Activated CD8-positive, alpha-beta memory T cell treated with anti-CD3 and anti-CD28 coated beads, Interleukin-2, amount 10 ng/mL, durations not matched to agents 7 days and 5 days (primary cell): ENCODE measurements at places on chromosomes 1 and 21. TPM values are rescaled to one million over a fixed set of nuclear protein-coding genes. Genes with fewer than 3 reads are reported as not detected.

- H3K36me3 ChIP-seq = no peaks in the 10 kb centered on the region
- H3K4me3 ChIP-seq = no peak overlapping the region
- H3K27me3 ChIP-seq = peaks cover 21% of the 10 kb centered on the region
Observed at GRCh38 chr1:203480525-203481084, 5.0 kb downstream of the PRELP start.

DNA sequence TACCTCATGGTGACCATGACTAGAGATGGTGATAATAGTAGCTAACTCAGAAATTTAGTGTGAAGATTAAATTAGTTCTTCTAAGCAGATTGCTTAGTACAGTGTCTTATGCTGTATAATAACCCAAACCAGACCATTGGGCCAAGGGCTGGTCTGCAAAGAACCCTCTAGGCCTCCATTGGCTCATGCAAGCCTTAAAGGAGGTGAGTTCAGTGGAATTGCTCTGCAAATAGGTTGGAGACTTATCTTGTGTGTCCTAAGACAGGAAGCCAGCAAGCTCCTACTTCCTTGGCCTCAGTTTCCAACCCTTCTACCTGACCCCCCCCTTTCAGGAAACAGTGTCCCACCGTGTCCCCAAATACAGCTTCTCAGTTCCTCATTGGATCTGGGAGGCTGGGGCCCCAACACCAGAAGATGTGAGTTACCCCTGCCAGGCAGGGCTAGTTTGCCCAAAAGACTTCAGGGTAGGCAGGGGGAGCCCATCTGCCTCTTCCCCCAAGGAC lies 1.9 kb upstream of the MEF2D start:
- H3K27me3 ChIP-seq = no peaks in the 10 kb centered on the region
- H3K36me3 ChIP-seq = peaks cover 8% of the 10 kb centered on the region
- peaks cover 68% of the 10 kb centered on the region for H3K4me1 ChIP-seq
- H3K4me3 ChIP-seq = peak overlapping the region; percentile 70
- peak overlapping the region; percentile 97 for H3K27ac ChIP-seq

GRCh38 chr1:84781946-84782771 lies 91.9 kb upstream of the SSX2IP start:
- H3K36me3 ChIP-seq = no peaks in the 10 kb centered on the region
- H3K27me3 ChIP-seq = peaks cover 8% of the 10 kb centered on the region
- peak overlapping the region; percentile 51 for H3K4me3 ChIP-seq
- peak; percentile 85 for DNase-seq
- peak overlapping the region; percentile 34 for H3K27ac ChIP-seq

DNA sequence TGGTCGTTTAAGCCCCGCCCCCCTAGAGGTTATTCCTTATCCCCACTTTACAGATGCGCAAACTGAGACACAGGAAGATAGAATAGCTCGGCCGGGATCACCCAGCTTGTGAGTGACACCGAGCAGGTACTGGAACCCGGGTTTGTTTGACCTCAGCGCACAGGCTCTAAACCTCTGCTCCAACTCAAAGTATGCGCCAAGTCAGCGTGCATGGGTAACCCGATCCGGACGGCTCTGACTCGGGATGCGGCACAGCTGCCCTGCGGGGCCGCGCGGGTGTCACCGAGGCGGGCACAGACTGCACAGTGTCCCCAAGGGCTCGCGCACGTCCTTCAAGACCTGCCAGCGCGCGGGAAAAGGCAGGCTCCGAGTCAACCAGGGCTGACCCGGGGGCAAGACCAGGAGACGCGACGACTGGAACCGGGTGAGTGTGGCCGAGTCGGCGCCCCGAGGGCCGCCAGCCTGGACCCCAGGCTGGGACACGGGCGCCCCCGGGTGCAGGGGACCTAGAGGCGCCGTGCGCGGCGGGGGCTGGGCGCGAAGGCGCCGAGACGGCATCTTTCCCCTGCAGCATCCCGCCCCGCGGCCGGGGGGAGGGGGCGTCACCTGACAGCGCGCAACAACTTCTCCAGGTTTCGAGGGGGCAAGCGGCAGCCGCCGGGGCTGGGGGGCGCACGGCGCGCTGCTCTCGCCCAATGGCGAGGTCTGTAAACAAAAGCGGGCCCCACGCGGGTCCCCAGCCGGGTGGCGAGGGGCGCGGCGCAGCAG lies 101.9 kb upstream of the SOD1 start:
- peaks cover 64% of the 10 kb centered on the region for H3K27me3 ChIP-seq
- H3K4me1 ChIP-seq = peaks cover 42% of the 10 kb centered on the region
- DNase-seq = peak; percentile 42
- no peaks in the 10 kb centered on the region for H3K36me3 ChIP-seq

The GPA33 gene
- 0.64 TPM for total RNA-seq

- peak overlapping the region; percentile 40 for H3K27ac ChIP-seq
- H3K4me3 ChIP-seq = peak overlapping the region; percentile 76
- no peak for DNase-seq
Observed at GRCh38 chr1:32241001-32241763, 5.8 kb upstream of the FAM167B start.

DNA sequence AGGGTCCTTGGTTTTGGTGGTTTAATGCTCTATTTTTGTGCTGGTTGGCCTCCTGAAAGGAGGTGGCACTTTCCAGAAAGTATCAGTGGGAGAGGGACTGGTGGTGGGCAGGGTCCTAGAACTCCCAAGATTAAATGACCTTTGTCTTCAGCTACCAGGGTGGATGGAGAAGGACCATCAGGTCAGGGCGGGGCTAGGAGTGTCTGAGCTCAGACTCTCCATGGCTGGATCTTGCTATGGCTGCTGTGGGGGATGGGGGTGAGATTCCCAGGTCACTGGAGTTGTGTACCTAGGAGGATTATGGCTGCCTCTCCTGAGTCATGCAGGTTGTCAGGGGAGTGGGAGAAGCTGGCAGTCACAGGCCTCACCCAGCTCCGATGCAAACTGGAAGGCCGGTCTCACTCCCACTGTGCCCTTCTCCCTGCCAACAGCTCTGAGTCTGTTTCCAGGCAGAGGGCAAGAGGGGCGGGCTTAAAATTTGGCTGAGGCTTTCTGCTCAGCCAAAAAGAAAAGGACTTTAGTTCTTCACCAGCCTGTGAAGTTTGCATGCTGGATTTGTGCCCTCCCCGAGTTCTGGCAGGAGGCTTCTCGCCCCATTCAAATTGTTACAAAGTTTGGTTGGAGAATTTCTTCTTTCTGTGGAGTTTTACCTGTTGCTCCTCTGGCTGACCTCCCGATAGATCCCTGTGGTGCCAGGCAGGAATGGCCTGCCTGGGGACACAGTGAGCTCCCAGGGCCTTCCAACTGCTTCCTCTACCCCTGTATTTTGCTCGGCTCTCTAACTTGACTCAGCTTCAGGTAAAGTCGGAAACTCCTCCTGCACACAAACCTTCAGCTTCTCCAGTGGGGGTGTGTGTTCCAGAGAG lies 13.1 kb upstream of the KYAT3 start:
- no peak for DNase-seq
- H3K27me3 ChIP-seq = no peaks in the 10 kb centered on the region
- peaks cover 29% of the 10 kb centered on the region for H3K4me1 ChIP-seq
- H3K4me3 ChIP-seq = no peak overlapping the region

DNA sequence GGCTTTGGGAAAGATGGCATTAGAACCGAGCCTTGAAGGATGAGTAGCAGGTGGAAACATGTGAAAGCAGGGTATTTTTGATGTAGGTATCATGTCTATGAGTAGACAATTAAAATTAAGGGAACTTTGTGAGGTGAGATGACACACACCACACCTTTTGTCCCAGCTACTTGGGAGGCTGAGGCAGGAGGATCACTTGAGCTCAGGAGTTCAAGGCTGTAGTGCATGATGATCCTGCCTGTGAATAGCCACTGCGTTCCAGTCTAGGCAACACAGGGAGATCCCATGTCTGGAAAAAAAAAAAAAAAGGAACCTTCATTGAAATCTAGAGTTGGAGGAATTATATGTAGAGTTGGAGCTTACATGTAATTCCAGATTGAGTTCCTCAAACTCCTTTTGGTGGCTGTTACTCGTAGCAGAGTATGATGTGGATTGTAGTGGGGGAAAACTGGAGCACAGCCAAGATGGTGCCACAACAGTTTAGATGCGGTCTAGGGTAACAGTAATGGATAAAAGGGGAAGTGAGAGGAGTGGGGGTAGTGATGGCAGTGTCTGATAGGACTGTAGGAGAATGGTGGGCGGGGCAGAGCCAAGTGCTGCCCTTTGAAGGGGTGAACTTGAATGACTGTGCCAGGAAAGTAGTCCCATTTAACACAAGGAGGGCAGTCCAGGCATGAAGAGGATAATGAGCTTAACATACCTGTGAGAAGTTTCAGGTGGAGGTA lies 17.4 kb downstream of the AK4 start:
- H3K36me3 ChIP-seq = peaks cover 25% of the 10 kb centered on the region
- no peak overlapping the region for H3K4me3 ChIP-seq
- H3K27ac ChIP-seq = no peak overlapping the region
- H3K27me3 ChIP-seq = no peaks in the 10 kb centered on the region
- DNase-seq = no peak
- peaks cover 12% of the 10 kb centered on the region for H3K4me1 ChIP-seq

DNA sequence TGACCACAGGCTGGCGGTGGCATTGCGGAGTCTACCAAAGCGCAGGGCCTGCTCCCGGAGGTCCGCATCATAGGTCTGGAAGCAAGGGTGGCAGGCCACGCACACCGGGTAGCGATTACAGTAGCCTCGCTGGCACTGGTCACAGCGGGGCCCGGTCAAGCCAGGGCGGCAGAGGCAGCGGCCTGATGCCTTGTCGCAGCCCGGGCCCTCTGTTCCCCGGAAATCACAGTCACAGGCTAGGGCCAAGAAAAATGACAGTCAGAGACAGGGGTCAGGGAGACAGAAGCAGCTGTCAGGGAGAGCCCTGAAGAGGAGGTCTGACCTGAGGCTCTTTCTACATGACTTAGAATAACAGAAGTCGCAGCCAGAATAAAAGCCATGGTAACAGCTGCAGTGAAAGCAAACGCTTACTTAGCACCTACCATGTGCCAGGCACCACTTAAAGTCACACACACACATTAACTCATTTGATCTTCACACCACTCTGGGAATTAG lies 26.4 kb downstream of the LAMB3 start:
- H3K4me1 ChIP-seq = peaks cover 2% of the 10 kb centered on the region
- H3K36me3 ChIP-seq = no peaks in the 10 kb centered on the region
- DNase-seq = no peak
- H3K4me3 ChIP-seq = no peak overlapping the region
- no peaks in the 10 kb centered on the region for H3K27me3 ChIP-seq
- H3K27ac ChIP-seq = no peak overlapping the region

- peaks cover 17% of the 10 kb centered on the region for H3K4me1 ChIP-seq
- H3K4me3 ChIP-seq = no peak overlapping the region
- H3K27me3 ChIP-seq = no peaks in the 10 kb centered on the region
- no peak for DNase-seq
- no peak overlapping the region for H3K27ac ChIP-seq
- no peaks in the 10 kb centered on the region for H3K36me3 ChIP-seq
Observed at GRCh38 chr1:156050376-156050775, 3.2 kb downstream of the UBQLN4 start.

DNA sequence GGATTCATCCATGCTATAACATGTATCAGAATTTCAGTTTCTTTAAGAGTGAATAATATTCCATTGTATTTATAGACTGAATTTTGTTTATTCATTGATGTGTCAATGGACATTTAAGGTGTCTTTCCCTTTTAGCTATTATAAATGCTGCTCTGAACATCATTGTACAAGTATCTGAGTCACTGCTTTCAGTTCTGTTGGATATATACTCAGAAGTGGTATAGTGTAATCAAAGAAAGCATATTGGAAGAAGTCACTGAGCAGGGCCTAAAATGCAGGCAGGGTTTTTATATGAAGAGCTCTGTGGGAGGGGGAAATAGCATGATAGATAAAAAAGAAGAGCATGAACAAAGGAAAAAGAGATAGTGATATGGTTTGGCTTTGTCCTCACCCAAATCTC lies 22.5 kb downstream of the TYW3 start:
- DNase-seq = no peak

DNA sequence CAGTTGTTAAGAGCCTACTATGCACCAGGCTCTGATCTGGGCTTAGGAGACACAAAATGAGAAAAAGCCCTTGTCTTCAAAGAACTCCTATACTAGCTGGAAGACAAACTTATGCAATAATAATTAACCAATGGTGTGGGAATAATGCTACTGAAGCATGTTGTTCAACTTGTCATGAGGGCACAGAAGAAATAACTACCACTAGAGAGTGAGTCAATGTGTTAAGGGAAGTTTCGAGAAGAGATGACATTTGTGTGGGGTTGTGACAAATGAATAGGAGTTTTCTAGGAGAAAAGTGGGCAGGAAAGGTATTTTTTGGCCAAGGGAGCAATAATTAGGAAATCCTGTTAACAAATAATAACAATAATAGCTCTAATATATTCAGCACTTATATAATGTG lies 205.0 kb downstream of the PDE4B start:
- H3K36me3 ChIP-seq = no peaks in the 10 kb centered on the region
- no peak overlapping the region for H3K27ac ChIP-seq
- no peak for DNase-seq
- no peaks in the 10 kb centered on the region for H3K4me1 ChIP-seq

The MYOC gene
- not detected for total RNA-seq

DNA sequence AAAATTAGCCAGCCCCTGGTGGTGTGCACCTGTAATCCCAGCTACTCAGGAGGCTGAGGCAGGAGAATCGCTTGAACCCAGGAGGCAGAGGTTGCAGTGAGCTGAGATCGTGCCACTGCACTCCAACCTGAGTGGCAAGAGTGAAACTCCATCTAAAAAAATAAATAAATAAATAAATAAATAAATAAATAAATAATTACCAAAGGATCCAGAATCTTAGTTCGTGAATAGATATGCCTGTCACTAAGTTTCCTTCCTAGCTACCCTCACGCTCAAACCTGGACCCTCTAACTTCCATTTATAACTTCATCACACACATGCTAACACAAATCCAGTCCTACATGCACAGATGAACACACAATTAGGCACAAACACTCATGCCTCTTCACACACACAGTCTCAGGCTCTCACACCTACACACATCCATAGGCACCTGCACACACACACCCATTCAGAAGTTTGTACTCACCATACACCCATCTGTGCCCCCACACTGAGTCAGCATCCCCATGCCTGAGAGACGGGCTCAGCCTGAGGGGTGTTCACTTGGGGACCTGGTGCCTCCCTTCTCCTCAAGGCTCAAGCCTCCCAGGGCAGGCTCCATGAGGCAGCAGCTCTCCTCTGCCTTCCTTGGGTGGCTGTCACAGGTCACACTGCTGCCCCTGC lies 61.5 kb downstream of the LACTBL1 start:
- H3K27me3 ChIP-seq = peaks cover 11% of the 10 kb centered on the region
- H3K4me1 ChIP-seq = no peaks in the 10 kb centered on the region
- H3K27ac ChIP-seq = no peak overlapping the region

The CFH gene
- 13.3 TPM for total RNA-seq

The LAMB3 gene
- total RNA-seq = 1.3 TPM

DNA sequence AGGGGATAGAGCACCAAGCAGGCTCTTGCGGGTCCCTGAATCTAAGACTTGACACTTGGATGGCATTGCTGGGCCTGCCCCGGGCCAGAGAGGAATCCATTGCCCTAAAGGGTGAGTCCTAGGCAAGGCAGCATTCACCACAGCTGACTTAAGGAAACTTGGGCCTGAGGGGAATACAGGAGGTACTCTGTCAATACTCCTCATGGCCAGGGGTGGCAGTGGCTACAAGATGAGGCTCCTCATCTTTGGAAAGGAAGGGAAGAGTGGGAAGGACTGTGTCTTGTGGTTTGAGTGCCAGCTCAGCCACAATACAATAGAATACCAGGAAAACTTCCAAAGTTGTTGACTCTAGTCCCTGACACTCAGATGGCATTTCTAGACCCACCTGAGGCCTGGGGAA lies 5.1 kb downstream of the KRTAP22-1 start:
- H3K27me3 ChIP-seq = no peaks in the 10 kb centered on the region
- no peak overlapping the region for H3K27ac ChIP-seq
- no peaks in the 10 kb centered on the region for H3K4me1 ChIP-seq
- H3K4me3 ChIP-seq = no peak overlapping the region
- H3K36me3 ChIP-seq = no peaks in the 10 kb centered on the region

- no peaks in the 10 kb centered on the region for H3K27me3 ChIP-seq
- H3K4me3 ChIP-seq = no peak overlapping the region
Observed at GRCh38 chr1:21021311-21021710, 155.4 kb downstream of the EIF4G3 start.
